AML-193 (cell line): ENCODE measurements at places on chromosomes 13 and 19.

DNA sequence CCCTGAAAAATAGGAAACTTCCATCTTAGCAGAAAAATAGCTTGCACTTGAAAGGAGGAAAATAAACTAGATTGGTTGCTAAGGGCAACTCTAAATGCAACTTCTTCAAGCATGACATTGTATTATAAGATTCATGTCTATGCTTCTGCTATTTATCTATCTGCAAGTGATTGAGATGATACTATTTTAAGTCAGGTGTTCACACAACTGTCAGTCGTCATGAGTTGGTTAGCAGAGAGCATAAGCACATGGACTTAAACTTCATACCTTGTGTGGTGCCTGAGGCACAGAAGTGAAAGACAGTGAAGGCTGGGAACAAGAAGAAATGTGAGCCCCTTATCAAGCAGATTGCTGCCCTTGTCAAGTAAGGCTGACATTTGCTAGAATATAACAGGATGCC, 82.9 kb downstream of the SLITRK5 start:
- DNase-seq = no peak

DNA sequence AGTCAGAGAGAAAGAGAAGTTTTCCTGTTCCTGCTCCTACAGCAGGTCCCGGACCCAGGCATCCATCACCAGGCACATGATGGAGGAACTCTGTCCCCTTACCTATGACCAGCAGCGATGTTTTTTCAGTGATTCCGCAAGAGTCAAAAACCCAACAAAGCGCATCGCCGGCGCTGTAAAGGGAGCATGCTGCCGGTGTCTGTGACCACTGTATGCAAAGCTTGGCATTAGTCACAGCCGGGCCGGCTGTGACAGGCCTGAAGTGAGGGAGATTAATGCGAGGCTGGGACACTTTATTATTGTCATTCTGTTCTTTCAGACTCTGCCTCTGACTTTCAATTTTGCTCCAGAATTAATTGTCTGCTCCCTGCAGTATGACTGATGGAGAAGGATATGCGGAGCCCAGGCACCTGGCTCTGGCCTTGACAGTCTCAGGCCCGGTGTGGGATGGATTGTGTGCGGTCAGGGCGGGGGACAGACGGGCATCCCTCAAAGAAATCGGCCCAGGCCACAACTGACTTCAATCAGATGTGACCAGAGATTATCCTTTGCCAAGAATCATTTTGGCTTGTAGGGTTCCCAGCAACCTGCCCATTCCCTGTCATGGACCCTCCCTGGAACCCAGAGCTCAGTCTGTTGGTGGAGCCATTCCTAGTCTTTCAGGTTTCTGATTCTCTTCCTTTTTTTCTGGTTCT, 462.0 kb upstream of the ZNF507 start:
- no peak for DNase-seq

DNA sequence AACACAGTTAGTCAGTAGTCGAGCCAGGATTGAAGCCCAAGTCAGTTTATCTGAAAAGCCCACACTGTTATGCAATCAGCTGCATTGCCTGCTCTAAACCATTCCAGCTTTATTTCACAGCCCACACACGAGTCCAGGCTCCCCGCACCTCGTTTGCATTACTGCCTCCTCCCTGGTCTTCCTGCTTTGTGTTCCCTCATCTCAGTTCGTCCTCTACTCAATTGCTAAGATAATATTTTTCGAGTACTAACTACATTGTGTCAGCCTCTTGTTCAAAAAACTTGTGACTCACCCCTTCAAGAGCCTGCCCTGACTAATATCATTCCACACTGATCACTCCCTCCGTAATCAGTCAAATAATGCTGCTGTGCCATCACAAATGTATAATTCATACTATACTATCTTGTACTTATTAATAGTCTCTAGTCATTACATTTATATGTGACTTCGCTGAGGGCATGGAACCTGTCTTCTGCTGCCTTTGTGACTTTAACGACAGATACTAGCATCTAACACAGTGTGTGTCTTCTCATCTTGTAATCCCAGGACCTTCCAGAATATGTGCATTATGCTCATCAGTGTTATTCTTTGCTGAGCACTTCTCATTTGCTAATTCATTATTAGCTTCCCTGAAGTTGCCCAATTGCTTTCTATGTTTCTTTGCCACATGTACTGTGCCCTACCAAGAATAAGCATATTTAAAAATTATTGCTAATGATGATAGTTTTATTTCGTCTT, 26.2 kb upstream of the WDFY2 start:
- peak; percentile 39 for DNase-seq

GRCh38 chr13:29936956-29937355, 86.5 kb upstream of the UBL3 start:
- no peak for DNase-seq
